Mammary microvascular endothelial cell (primary cell): ENCODE measurements at places on chromosomes 5 and 9. TPM values are rescaled to one million over a fixed set of nuclear protein-coding genes. Genes with fewer than 3 reads are reported as not detected.

SEMA4D gene
- 1.3 and 1.8 TPM in 2 replicates for total RNA-seq

IFNK gene
- not detected in 2 replicates for total RNA-seq

PPP3R2 gene
- total RNA-seq: not detected in 2 replicates

PHF24 gene
- total RNA-seq: not detected in 2 replicates

RNF14 gene
- 49.3 and 67.2 TPM in 2 replicates for total RNA-seq

TMOD1 gene
- 0.60 and 1.1 TPM in 2 replicates for total RNA-seq

PCDHA9 gene
- total RNA-seq: 0.13 TPM in 1 of 2 replicates, not detected in the other

LHX6 gene
- 16.9 and 17.3 TPM in 2 replicates for total RNA-seq

PDE6A gene
- 0.05 TPM in 1 of 2 replicates, not detected in the other for total RNA-seq

DEPDC1B gene
- 17.4 and 19.1 TPM in 2 replicates for total RNA-seq

HTR4 gene
- not detected in 2 replicates for total RNA-seq

NMRK1 gene
- 25.5 and 30.6 TPM in 2 replicates for total RNA-seq

ECPAS gene
- total RNA-seq: 44.7 and 59.1 TPM in 2 replicates

TEX53 gene
- total RNA-seq: not detected in 2 replicates

ROR2 gene
- total RNA-seq: 0.15 TPM in 1 of 2 replicates, not detected in the other

DNM1 gene
- not detected in 2 replicates for total RNA-seq

OGN gene
- not detected in 2 replicates for total RNA-seq

ARSI gene
- total RNA-seq: 0.33 and 0.49 TPM in 2 replicates

EFCAB9 gene
- total RNA-seq: not detected in 2 replicates

NSG2 gene
- not detected in 2 replicates for total RNA-seq

IL5 gene
- not detected in 2 replicates for total RNA-seq

ANKRD18A gene
- not detected in 2 replicates for total RNA-seq

C5orf24 gene
- 33.4 and 35.9 TPM in 2 replicates for total RNA-seq

KIF12 gene
- total RNA-seq: 0.80 and 0.94 TPM in 2 replicates

MEGF10 gene
- total RNA-seq: under 0.01 and 0.15 TPM in 2 replicates

CD14 gene
- total RNA-seq: 0.20 and 0.60 TPM in 2 replicates

IFNA10 gene
- total RNA-seq: not detected in 2 replicates

NEURL1B gene
- total RNA-seq: 3.8 and 5.3 TPM in 2 replicates

IL4 gene
- not detected in 2 replicates for total RNA-seq

INSL4 gene
- total RNA-seq: not detected in 2 replicates

PLCXD3 gene
- 0.10 and 0.27 TPM in 2 replicates for total RNA-seq

TTC16 gene
- not detected in 2 replicates for total RNA-seq

ZSWIM6 gene
- total RNA-seq: 5.7 and 5.9 TPM in 2 replicates

CTSV gene
- total RNA-seq: 1.3 and 2.2 TPM in 2 replicates

PTGER4 gene
- total RNA-seq: 59.6 and 73.7 TPM in 2 replicates
